ENCODE measurements at places on chromosomes 16 and 17.

- peak; percentile 66 for DNase-seq
Observed at GRCh38 chr16:61900482-61900881, 135.8 kb downstream of the CDH8 start.

- no peak for DNase-seq
Observed at GRCh38 chr17:50797135-50797810, 30.0 kb upstream of the ANKRD40CL start.

DNA sequence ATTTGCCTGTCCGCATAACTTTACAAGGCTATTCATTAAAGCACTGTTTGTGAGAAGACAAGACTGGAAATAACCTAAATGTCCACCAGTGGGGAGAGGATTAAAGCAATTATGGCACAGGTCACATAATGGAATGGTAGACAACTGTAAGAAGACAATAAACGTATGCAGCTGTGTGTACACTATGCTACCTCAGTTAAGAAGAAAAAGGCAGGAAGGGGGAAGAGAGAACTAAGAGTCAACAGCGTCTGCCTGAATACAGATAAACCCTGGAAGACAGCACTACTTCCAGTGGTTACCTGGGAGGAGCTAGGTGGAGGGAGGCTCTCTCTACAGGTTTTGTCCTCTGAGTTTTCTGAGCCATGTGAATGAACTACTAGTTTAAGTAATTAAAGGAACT is 15.3 kb downstream of the CREBBP start:
- DNase-seq: no peak

DNA sequence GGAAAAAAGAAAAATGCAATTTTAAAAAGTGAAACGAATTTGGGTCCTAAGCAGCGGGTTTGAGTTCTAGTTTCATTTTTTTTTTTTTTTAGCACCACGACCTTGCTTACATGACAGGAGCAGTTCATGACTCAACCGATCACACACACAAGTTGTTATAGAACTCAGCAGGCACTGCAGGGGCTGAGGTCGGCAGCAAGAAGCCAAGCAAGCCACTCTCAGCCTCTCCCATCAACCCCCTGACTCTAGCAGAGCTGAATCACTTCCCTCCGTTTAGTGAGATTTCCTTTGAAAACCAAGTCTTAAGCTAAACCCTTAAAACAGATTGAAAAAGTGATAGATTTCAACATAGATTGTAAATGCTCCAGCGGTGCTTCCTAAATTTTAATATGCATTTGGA is 520.8 kb downstream of the HAPSTR1 start:
- DNase-seq: no peak

DNA sequence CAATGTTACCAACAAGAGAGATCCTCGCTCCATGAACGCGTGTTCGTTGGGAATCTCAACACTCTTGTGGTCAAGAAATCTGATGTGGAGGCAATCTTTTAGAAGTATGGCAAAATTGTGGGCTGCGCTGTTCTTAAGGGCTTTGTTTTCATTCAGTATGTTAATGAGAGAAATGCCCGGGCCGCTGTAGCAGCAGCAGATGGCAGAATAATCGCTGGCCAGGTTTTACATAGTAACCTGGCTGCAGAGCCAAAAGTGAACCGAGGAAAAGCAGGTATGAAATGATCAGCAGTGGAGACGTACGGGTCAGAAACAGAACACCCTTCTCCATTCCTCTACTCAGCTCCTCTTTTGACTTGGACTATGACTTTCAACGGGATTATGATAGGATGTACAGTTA is 13.3 kb downstream of the SOCS1 start:
- no peak for DNase-seq

DNA sequence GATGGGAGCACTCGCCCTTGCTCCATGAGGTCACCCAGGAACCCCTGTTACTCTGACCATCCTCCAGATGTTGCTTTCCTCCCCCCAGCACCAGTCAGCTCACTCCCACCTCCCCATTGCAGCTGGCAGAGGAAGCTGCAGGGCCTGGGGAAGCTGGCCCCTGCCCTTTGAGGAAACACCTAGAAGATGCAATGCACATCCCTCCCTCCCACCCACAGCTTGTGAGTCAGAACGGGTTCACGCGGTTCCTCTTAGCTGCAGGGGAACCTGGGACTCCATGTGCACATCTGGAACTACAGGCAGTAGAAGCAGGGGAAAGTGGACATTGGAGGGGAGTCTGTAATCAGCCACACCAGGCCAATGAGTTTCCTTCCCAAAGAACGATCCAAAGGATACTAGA is 96.9 kb downstream of the KATNIP start:
- DNase-seq: no peak

DNA sequence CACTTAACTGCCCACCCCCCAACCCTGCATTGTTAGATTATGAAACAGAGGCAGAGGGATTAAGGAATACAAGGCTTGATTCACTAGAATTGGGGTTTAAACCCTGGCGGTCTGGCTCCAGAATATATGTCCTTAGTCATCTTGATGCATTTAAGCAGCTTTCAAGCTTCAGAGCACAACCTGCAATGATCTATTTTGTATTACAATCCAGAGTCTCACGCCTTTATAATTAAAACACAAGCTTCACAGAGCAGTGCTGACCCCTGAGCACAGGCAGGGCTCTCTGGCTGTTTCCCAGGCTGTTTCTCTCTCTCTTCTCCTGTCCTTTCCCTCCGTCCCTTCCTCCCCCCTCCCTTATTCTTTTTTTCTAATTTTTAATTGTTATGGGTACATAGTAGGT is 209.1 kb downstream of the SPECC1 start:
- DNase-seq: no peak

DNA sequence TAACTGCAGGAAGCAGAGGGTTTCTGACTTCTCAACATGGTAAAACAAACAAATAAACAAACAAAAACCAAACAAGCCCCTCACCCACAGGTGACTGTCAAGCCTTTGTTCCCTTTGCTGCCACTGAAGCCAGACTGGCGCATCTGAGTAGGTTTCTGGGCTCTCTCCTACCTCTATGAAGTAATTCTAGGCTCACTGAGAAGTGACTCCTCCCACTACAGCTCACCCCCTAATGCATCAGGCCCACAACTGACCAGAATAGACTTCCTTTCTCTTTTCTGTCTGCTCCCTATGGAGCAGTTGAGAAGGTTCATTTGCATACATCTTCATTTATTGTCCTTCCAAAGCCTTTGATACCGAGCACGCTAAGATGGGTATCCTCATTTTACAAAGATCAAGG is 77.0 kb upstream of the CCL2 start:
- DNase-seq: no peak

GRCh38 chr17:80349151-80349651 is 65.8 kb upstream of the ENDOV start:
- peak; percentile 0 for DNase-seq

DNA sequence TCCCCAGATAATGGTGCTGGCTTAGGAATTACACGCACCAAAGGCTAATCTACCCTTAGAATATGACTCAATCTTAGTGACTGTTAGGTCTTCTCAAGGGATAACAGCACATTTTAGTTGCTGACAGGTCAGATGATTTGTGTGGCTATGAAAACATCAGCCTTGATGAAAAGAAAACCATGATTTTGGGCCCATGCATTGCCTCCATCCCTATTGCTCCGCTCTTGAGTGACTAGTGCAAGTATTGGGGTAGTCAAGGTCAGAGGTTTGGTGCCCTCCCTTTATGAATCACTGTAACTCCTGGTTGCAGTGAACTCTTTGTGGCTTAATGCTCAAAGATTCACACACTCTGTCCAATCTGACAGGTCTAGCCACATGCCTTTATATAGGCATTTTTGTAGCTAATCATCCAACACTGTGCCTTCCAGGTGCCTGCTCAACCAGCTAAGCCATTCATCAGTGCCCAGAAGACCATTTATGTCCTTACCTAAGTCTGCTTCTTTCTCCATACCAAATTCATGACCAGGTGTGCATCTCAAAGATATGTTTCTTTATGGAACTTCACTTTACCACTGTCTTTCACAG is 251.6 kb downstream of the KCNJ2 start:
- DNase-seq: no peak

DNA sequence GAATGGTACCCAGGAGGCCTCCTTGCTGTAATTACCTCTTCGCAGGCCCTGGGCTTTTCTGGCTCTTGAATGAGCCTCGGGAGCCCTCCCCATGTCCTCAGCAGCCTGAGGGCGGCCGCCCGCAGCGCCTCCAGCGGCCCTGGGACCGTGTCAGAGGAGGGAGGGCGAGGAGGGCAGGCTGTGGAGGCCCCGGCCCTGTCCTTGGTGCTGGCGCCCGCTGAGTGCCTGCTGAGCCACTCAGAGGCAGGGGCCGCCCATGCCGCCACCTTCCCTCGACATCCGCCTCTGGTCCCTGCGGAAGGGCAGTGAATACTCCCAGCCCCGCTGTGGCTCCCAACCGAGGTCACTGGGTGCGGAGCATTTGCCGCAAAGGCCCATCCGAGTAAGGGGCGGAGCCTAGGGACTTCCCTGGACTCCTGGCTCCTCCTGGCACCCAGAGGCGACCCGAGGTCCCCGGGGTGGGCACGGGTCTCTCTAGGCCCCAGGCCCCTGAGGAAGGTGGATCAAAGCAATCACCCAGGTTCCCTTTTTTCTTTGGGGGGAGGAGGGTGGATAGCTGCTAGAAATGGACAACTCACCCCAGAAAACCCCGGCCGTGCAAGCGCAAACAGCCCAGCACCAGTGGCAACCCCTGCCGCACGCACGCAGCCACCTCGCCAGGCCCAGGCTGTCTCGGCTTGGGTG is 2.8 kb downstream of the RBFOX3 start:
- DNase-seq: no peak

DNA sequence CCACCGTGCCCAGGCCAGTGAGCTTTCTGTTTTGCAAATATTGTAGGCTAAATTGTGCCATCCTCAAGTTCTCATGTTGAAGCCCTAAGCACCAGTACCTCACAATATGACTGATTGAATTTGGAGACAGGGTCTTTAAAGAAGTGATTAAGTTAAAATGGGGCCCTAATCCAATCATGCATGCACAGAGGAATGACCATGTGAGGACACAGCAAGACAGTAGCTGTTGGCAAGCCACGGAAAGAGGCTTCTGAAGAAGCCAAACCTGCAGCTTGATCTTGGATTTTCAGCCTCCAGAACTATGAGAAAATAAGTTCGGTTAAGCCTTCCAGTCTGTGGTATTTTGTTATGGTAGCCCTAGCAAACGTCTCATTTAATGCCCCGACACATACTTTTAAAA is 24.9 kb downstream of the TOM1L2 start:
- no peak for DNase-seq

- DNase-seq: no peak
Observed at GRCh38 chr17:34869641-34870040, 91.6 kb downstream of the CCT6B start.

GRCh38 chr17:28335201-28335958 is at the start of the genes IFT20 and TNFAIP1:
Gene IFT20, minus strand, starts transcription at chr17:28335472. Its CDS starts 3,487 bp downstream, at chr17:28331985.
Gene TNFAIP1, plus strand, starts transcription at chr17:28335761. Its CDS starts 3,761 bp downstream, at chr17:28339522.
- DNase-seq: peak; percentile 98

GRCh38 chr17:66040402-66040801 is 151.5 kb downstream of the CEP112 start:
- no peak for DNase-seq

- DNase-seq: no peak
Observed at GRCh38 chr17:30273373-30273772, 18.4 kb downstream of the BLMH start.

DNA sequence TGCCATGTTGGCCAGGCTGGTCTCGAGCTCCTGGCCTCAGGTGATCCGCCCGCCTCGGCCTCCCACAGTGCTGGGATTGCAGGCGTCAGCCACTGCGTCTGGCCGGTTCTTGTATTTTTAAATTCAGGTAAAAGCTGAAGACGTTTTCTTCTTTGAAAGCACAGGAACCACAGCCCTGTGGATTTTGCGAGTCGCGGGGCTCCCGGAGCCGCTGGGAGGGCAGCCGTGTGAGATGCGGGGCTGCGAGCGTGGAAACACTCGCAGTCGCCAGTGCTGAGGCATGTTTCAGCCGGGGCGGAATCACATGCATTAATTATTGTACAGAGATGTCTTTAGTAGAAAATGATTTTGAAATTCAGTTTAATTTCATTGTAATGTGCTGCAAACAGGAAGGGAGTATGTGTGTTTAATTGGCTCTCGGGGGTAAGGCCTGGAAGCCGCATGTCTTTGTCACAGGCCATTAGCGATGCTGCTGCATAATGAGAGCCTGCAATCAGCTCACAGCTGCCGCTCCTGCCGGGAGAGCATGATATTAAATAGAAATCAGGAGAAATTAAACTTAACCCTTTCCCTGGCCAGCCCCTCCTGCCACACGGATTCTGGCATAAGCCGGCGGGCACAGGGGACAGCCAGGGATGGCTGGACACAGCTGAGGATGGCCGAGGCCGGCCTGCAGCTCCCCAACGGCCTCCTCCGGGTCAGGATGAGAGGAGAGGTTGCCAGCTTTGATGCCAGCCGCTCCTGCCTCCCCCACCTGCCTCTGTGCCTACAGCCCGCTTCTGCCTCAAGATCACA is 35.4 kb upstream of the CDH15 start:
- no peak for DNase-seq

DNA sequence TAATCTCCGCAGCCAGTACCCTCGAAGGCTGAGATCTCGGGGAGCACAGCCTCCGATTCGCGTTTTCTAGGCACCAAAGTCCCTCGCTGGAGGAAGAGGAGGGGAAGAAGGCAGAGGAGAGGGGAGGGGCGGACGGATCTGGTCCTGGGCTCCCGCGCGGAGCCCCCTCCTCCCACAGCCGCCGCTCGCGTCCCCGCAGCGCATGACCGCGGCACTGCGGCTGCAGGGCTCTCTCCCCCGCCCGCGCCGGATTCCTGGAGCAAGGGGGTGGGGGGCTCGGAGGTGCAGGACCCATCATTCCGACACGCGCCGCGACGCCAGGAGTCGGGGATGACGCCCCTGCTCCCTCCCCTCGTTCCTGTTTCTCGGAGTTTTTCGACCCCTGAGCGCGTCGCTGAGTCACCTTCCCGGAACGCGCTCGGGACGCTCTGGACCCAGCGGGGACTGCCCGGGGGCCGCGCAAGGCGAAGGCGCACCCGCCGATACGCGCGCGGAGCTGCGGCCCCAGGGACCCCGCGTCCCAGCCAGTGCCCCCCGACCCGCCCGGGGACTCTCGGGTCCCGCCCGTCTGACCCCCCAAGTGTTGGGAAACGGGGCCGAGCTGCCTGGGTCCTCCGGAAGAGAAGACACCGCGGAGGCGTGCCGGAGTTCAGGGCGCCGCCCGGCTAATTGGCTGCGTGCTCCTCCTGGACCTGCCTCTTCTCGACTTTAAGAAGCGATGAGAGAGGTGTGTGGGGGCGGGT is 1.4 kb upstream of the SPHK1 start:
- no peak for DNase-seq

GRCh38 chr16:85250609-85251223 is 138.4 kb upstream of the CIBAR2 start:
- no peak for DNase-seq

Data from GM04503 (cell line).